Skin of body (tissue), 3 donors: ENCODE measurements at places on chromosomes 16 and 17. TPM values are rescaled to one million over a fixed set of nuclear protein-coding genes. Genes with fewer than 3 reads are reported as not detected.

ZNF768 gene
- 11.2 TPM for total RNA-seq

TBC1D3E gene
- total RNA-seq = not detected

NECAB2 gene
- total RNA-seq = 0.39 TPM

DNAH2 gene
- 0.10 TPM for total RNA-seq

KRT23 gene
- total RNA-seq = 107 TPM

USP22 gene
- 137 TPM for total RNA-seq

MAPT gene
- total RNA-seq = 4.8 TPM

ZG16B gene
- 2.6 TPM for total RNA-seq

CAPNS2 gene
- 71.3 TPM for total RNA-seq

MT1A gene
- 1.4 TPM for total RNA-seq

DCXR gene
- 33.4 TPM for total RNA-seq

CORO1A gene
- total RNA-seq = 16.0 TPM

CD68 gene
- 9.2 TPM for total RNA-seq

HCRT gene
- total RNA-seq = not detected

NUP88 gene
- 56.1 TPM for total RNA-seq

ODAD4 gene
- 0.89 TPM for total RNA-seq

STUB1 gene
- total RNA-seq = 49.1 TPM

PHOSPHO1 gene
- 12.7 TPM for total RNA-seq

CFAP97D1 gene
- not detected for total RNA-seq

SLC5A10 gene
- total RNA-seq = 0.20 TPM

KRTAP4-5 gene
- total RNA-seq = 1.3 TPM

OR4D1 gene
- not detected for total RNA-seq

CSH2 gene
- not detected for total RNA-seq

ZFPM1 gene
- 0.69 TPM for total RNA-seq

KRT32 gene
- total RNA-seq = 28.0 TPM

ITGB3 gene
- 11.6 TPM for total RNA-seq

TNK1 gene
- 2.5 TPM for total RNA-seq

GLIS2 gene
- 4.4 TPM for total RNA-seq

SLC16A11 gene
- 0.69 TPM for total RNA-seq

KCNG4 gene
- not detected for total RNA-seq

CCL5 gene
- total RNA-seq = 1.4 TPM

HSD17B1 gene
- 0.59 TPM for total RNA-seq

GRB7 gene
- total RNA-seq = 8.8 TPM

CRYBA1 gene
- total RNA-seq = not detected

PPM1E gene
- 0.89 TPM for total RNA-seq

GAN gene
- 23.4 TPM for total RNA-seq

HIC1 gene
- 13.5 TPM for total RNA-seq

SPN gene
- total RNA-seq = 2.8 TPM

TOM1L1 gene
- total RNA-seq = 24.9 TPM

PPP1R27 gene
- 10.0 TPM for total RNA-seq
